ENCODE measurements at places on chromosomes 11 and 22.

DNA sequence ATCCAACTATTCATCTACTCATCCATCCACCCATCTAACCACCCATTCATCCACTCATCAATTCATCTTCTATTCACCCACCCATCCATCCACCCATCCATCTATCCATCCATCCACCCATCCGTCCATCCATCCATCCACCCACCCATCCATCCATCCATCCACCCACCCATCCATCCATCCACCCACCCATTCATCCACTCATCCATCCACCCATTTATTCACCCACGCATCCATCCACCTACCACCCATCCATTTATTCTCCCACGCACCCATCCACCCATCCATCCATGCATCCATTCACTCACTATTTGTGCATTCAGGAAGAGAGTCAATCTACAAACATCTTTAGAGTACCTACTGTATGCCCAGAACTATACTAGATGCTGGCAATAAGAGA is 482.3 kb downstream of the NTM start:
- no peak for DNase-seq

GRCh38 chr11:4551346-4551979 is 6.5 kb downstream of the OR52M1 start:
- no peak for DNase-seq

DNA sequence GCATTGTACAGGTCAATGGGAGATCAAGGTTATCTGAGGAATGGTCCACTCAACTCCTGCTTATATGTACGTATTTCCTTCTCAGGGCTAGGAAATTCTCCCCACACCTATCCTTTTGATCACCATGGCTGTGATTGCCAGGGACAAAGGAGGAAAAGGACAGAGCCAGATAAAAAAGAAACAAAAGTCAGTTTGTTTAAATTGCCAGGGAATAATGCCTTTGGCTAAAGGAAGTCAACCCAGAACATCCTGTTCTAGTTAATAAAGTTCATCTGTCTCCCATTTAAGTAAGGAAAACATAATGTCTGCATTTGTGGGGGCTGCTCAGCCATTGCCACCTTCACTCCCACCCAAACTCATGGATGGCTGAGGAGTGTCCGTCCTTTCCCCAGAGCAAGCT is 124.7 kb downstream of the ME3 start:
- DNase-seq: no peak

DNA sequence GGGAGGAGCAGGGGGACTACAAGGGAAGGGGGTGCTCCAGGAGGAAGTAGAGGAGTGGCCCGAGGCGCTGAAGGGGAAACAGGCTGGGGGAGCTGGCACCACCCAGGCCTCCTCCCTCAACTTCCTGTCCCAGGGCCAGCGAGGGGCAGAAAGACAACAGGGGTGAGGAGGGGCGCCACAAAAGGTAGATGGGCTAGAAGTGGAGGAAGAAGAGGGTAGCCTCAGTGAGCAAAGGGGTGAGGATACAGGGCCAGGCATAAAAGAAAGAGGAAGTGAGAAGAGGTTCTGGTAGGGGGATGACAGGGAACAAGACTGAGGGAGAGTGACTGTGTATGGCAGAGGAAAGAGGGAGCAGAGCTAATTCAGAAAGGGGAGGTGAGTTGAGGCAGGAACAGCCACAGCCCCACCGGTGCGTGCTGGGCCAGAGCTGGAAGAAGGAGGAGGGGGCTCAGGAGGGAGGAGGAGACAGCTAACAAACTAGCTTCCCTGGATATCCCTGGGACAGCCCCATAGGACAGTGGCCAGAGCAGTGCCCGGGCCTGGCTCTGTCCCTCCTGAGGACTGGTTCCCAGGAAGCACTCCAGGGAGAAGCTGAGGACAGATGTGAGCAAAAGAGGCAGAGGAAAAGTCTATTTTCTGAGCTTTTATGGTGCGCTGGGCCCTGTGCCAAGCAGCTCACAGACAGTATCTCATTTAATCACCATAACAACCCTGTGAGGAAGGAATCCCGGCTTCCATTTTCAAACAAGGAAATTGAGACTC is 8.5 kb downstream of the DCHS1 start:
- DNase-seq: no peak

DNA sequence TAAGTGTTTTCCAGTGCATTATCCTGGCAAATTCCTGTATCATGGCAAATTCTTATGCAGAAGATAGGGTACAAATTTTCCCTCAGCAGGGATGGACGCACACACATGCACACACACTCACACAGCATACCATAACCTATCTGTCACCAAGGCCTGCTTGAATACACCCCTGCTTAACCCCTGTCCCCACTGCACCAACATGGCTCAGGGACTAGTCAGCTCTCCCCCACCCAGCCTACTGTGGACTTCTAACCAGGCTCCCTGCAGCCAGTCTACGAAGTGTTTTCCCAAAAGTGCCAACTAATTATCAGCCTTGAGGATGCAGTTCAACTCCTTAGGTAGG is 63.1 kb downstream of the RAB30 start:
- no peak for DNase-seq

GRCh38 chr11:92302770-92303169 is 78.2 kb downstream of the FAT3 start:
- no peak for DNase-seq

- DNase-seq: no peak
Measured at GRCh38 chr22:24319451-24319850, 48.8 kb downstream of the SPECC1L start.

DNA sequence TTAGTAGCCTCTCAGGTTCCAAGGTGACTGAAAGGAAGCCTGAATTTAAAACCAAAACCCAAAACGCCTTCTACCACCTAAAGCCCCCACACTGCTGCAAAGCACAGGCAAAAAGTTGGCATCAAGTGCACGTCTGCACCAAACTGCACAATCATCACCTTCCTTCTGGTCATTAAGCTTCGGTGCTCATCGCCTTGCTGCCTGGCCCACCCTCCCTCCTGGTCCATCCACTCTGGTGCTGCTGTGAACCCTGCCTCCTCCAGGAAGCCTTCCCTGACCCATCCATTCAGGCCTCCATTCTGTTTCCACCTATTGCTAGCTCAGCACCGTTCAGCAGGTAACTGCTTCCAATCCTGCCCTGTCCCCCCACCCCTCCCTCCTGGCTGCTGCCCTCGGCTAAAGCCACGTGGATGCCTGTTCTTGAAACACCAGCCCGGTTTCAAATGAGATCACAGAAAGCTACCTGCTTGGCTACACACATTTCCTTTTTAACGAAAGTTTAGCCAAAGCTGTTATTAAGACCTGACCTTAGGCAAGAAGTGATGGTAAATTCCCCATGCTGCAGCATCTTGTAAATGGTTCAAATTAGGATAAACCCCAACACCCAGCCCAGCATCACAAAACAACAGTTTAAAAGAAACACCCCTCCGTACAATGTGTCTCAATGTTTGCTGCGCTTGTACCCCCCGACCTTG is 53.8 kb upstream of the CD5 start:
- no peak for DNase-seq

- DNase-seq: no peak
Measured at GRCh38 chr22:32421484-32421883, 9.4 kb upstream of the RTCB start.

DNA sequence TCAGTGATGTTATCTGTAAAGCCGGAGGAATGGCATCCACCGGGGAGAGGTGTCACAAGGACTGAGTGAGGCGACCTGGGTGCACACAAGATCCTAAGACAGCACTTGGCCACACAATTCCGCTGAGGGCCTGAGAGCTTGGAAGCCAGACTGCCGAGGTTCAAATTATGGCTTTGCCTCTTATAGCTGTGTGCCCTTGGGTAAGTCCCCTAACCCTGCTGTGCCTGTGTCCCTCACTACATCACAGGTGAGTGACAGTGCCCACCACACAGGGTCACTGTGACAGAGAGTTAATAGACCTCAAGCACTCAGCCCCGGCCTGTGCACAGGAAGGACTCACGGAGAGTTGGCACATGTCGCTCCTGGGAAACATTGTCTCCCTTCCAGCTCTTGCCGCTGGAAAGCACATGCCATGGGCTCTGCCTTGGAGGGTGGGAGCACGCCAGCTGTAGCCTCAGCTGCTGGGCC is 592 bp downstream of the RHOD start:
- peak; percentile 42 for DNase-seq

DNA sequence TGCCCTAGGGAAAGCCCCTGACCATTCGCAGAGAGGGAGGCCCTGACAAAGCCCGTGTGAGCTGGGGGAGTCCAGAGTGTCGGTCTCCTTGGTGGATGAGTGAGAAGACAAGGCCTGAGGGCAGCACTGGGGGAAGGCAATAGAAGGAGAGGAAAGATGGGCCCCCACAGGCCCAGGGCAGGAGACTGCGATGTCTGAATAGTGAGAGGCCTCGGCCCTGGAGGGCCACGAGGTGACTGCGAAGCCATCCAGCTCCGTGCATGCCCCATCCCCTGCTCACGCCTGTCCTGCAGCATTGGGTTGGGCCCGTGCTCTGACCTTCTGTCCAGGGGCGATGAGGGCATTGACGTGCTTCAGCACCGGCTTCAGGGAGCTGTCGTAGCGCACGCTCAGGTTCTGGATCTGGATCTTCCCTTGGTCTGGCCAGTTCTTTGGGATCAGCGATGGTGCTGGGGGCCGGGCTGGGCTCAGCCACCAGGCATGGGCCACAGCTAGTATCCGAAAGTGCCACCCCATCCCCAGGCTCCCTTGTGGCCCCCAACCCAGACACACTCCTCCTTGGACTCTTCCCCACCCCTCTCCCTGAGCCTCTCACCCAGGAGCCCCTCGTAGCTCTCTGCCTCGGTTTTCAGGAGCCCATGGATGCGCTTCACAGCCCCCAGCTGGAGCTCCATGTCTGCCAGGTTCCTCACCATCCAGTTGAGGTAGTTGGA is 8.3 kb upstream of the KCNJ11 start:
- no peak for DNase-seq

DNA sequence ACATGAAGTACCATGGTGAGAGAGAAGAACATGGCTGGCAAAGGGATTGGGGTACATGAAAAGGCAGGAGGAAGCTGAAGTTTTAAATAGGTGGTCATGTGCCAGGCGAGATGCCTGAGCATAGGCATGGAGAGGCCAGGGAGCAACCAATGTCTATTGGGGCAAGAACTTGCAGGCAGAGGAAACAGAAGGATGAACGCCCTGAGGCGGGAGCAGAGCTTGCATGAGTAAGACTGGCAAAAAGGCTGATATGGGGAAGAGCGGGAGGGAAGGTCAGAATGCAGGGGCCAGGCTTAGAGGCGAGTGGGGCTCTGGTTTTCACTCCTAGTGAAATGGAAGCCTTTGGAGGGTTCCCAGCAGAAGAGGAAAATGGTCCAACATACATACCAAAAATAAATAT is 52.5 kb upstream of the VSTM5 start:
- DNase-seq: no peak

DNA sequence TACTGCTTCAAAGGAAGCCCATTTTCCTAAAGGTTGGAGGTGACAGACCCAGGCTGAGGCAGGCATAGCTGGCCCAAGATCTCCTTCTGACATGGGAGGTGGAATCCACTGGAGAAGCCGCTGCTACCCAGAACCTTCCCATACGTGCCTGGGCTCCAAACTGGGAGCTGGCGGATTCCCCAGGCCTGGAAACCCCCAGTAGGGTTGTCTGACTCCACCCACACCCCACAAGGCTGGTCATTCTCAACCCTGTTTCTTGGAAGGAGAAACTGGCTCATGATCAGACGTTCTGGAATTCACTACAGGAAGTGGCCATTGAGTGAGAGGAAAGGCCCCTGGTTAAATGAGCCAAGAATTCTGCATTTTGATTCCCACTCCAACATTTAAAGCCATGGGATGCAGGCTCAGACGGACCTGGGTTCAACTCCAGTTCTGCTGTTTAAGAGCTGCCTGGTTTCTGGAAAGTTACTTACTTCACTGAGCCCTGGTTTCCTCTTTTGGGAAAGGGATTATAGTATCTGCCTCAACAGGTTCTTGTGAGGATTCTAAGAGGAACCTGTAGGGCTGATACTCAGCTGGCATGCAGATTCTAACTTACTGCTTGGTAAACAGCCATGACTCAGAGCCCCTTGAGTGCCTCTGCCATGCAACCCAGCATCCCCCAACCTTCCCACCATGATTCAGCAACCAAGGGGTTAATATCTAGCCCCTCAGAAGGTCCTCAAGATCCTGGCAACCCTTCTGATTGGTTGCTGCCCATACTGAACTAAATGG is 19.4 kb upstream of the TSKU start:
- DNase-seq: peak; percentile 40

- no peak for DNase-seq
Measured at GRCh38 chr11:114153224-114153623, 93.7 kb downstream of the ZBTB16 start.

DNA sequence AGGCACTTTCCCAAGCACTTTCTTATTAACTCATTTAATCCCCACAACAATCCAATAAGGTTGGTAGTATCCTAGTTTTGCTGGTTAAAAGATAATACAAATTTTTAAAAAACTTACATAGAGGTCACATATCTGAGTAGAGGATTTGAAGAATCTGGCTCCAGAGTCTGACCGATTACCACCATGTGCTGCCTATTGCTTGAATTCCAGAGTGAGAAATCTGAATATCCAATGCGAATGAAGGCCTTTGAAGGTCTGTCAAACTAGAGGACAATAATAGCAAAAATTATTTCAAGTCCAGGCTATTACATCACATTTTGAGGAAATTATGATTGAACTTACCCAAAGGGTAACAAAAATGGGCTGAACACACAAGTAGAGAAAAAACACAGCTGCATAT is 77.8 kb upstream of the BIRC3 start:
- DNase-seq: no peak

- DNase-seq: no peak
Measured at GRCh38 chr11:27858866-27859265, 158.6 kb upstream of the BDNF start.

DNA sequence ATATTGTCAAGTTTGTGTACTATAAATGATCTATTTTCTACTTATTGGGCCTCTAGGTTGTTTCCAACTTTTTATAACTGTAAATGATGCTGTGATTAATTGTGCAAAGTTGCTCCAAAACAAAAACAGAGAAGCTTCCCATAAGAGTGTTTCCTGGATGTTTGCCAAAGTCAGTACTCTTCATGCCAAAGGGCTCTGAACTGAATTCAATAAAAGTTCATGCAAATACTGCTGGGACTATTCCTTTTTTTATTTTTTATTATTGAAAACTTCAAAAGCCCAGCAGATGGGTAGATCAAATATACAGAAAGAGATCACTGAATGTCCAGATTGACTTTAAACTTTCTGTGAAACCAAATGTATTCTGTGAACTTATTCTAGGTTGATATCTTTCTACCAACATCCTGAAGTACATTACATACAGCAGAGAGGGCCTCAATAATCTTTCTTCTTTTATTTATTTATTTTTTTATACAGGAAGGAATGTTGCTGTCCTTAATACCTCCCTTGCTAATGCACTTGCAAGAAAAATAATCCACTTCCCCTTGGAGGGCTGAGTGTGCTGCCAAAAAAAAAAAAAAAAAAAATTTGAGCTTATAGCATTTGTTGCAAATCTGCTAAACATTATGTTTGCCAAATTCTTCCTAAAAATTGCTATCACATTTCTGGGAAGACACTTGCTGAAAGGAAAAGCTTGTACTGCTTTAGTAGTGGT is 53.0 kb downstream of the CTSC start:
- no peak for DNase-seq

Data from RWPE1 (cell line).